Mucosa of descending colon (tissue), 3 donors: ENCODE measurements at places on chromosomes 4 and X.

- no peak for DNase-seq
These were observed 16.8 kb upstream of the DMP1 start for GRCh38 chr4:87633243-87633642.

- no peak for DNase-seq
These were observed 43.2 kb upstream of the RBM47 start for GRCh38 chr4:40672528-40673522.

DNA sequence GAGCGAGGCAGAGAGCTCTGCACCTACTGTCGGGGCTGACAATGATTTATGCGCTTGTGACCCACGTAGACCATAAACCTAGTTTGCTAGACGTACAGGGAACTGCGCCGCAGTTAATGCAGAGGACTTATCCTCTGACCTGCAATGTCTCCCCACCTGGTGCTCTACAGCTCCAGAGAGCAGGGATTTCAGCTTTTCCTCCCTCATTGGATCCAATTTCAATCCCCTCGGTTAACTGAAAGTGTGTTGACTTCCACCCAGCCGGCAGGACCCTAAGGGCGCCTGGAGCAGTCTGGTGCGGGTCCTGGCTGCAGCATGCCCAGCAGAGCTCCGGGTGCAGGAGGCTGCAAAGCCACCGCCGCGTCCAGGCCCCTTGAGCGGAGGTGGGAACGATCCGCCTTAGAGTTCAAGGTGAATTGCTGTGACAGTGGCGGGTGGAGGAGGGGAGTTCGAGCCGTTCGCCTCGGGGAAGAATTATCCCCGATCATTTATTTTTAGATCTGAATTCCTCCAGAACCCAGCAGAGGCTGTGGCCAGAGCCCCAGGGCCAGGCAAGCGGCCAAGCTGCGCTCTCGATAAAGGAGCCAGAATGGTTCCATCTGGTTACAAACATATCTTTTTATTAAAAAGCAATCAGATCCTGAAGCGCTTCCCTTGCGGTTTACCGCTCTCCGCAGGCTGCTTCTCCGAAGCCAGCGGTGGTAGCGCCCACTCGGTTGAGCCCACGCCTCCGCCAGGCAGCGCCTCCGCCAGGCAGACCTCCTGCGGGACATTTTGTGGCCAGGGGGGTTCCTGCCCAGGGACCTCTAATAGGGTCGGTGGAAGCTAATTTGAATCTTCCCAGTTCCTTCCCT lies 66.0 kb downstream of the FBXO8 start:
- no peak for DNase-seq

DNA sequence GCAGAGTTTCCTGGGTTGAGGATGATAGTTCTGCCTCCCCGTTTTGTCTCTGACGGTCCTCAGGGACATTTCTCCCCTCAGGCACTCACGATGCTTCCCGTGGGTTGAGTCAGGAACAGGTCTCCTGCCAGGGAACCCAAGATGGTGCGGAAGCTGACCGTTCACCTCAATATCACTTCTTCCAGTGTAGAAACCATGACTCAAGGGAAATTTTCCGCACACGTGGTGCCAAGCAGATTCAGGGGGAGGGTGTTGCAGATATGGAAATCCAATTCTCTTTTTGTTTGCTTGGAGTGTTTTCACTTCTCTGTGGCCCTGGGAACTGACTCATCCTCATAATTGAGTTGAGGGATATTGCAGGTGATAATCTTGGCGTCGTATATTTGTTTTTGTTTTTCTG lies 46.7 kb downstream of the CXorf49B start:
- DNase-seq = no peak

DNA sequence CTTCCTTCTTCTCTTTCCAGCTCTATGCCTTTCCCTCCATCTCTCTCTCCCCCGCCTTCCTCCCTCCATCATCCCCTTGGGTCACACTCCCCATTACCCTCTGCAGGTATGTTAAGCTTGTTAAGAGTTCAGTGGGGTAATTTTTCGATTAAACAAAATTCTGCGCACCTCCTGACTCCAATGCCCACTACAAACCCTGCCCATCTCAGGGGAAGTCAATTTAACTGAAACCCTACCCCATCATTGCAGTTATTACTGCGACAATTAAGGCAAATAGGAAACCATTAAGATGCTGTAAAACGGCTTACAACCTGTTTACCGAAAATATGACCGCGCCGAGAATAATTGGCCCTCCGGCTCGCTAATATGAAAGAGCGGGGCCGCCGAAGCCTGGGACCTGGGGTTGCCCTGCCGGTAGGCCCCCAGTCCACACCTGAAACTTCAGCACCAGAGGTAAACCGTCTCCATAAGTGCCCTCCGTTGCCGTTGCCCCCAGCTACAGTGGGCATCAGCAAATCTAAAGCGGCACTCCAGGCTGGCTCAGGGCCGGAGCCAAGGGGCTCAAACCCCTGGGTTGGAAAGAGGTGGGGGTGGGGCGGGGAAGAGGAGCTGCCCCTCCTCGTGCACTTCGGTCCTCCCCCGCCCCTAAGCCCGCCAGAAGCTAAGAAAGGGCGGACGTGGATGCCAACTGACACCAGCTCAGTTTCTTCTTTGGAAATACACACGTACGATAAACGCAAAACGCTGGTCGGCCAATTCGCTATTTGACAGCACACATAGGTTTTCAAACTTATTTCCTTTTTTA lies 4.8 kb downstream of the ARX start:
- no peak for DNase-seq

GRCh38 chr4:185381288-185382196 lies 14.2 kb downstream of the LRP2BP start:
- no peak for DNase-seq

DNA sequence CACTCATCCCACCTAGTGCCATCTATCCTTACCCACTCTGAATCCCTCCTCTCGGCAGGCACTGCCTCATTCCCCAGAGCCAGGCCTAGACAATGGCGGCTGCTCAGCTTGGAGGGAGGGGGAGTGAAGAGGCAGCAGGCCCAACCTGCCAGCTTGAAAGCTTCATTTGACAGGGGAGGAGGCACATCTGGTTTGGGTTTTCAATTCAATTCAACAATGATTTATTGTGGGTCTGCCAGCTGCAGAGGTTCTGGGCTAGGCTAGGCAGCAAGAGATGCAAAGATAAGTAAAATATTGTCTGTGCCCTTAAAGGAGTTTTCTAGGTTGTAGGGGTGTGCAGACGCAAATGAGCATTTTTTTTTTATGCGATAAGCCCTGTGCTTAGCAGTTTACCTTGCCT lies 58.5 kb downstream of the RTL9 start:
- no peak for DNase-seq

DNA sequence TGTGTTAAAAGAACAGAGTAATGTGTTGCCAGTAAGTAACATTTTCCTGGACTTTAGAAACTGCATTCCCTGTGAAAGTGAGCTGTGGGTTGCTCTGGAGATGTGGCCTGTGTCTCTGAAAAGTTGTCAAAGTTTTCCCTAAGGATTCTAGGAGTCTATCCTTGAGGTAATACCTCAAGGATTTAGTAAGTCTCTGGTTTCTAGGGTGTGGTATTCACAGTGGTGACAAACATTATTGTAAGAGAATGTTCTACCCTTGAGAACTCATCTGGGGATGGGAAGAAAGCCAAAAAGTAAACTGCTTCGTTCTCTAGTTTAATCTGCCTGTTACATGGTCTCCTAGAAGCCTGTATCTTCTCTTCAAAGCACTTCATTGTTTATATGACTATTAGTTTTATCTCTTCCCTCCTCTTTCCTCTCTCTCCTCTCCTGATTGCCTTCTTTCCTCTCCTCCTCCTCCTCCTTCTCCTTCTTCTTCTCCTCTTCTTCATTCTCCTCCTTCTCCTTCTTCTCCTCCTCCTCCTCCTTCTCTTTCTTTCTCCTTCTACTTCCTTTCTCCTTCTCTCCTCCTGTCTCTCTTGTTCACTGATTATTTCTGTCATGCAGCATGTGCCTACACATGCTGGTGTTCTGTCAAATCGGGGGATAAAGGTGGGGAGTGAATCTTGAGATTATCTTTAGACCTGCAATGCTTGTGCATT lies 321.3 kb downstream of the PTTG2 start:
- no peak for DNase-seq

DNA sequence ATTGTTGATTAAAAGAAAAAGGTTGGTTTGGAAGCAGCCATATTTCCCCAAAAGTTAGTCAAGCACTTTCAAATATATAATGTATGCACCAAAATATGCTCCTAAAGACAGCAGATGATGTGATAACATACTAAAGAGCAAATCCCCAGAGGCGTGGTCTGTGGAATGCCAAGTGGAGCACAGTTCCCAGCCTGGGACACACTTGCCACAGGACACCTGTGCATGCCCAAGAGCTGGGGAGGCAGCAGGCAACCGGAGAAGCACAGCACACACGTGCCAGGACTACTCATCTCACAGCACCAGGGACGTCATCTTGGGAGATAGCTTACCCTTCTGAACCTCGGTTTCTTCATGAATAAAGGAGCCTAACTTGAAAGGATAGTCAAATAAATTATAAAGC lies 12.5 kb downstream of the STX18 start:
- DNase-seq = no peak

DNA sequence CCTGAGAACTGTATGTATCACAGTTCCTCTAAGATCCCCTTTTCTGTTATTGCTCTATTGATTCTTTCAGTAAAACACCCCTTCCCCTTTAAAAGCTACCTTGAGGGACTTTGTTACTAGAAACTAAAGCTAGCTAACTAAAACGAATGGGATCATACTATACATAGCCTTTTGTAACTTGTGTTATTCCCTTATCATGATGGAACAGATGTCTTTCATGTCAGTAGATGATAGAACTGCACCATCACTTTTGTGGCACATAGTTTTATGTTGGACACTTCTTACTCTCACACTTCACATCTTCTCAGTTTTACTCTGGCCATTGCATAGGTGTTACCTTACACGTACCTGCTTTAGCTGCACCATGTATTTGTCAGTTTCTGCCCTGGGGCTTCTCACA lies 46.6 kb upstream of the PGRMC2 start:
- DNase-seq = no peak

GRCh38 chr4:33724685-33725084 lies 2519.6 kb downstream of the ARAP2 start:
- DNase-seq = no peak

DNA sequence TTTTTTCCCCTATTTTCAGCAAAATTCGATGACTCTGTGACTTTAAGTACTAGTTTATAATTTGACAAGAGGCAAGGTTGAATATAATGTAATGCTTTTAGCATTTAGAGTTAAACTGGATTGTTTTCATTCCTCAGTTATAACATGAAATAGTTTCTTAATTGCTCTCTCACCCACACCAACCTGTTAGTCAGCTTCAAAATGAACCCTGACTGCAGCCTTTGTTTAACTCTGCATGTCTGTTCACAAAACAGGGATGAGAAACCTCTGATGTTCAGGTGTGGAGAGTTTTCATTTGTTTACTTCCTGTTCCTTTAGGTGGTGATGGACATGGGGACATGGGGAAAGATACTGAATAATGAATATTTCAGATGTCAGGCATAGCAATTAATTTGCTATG lies 49.9 kb upstream of the MND1 start:
- no peak for DNase-seq

GRCh38 chr4:8297141-8297601 lies 27.6 kb downstream of the HTRA3 start:
- peak; percentile 37 for DNase-seq

- peak; percentile 62 for DNase-seq
These were observed at the start of gene NMU for GRCh38 chr4:55635741-55636655. Gene NMU (minus strand): TSS chr4:55636298. CDS start chr4:55636192, 106 bp downstream.

DNA sequence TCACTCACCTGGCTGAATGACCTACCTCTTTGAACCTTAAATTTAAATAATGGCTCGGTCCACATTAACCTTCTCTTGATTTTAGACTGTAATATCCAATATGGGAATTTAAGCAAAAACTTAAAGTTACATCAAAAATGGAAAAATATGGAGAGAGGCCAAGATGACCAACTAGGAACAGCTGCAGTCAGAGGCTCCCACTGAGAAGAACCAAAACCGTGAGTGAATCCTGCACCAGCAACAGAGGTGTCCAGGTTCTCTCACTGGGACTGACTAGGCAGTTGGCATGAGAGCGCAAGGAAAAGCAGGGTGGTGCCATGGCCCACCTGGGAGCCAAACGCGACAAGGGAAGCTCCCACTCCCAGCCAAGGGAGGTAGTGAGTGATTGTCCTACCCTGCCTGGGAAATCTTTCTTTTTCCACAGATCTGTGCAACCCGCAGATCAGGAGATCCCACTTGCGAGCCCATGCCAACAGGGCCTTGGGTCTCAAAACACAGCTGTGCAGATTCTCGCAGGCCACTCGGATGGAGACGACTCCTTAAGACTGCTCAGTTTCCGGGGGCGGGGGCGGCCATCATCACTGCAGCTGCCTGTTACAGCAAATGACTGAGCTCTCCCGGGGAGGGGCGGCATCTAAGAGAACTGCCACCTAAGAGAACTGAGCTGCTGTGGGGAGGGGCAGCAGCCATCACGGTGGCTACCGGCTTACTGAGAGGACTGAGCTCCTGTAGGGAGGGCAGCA lies 343.4 kb downstream of the DMD start:
- no peak for DNase-seq

GRCh38 chr4:111883557-111883999 lies 261.7 kb upstream of the FAM241A start:
- no peak for DNase-seq

DNA sequence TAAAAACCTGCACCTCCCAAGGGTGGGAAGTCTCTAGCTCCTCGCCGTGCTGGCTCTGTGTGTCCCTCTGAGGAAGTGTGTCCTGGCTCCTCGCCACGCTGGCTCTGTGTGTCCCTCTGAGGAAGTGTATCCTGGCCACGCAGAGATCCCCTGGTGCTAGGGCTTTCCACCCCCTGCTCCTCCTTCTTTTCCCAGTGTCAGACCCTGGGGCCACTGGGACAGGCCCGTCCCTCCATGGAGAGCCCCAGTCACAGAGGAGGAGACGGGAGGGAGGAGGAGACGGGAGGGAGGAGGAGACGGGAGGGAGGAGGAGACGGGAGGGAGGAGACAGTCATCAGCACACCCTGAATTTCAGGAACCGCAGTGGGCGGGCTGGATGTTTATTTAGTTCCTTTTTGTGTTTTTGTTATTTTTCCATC lies 53.8 kb upstream of the HGFAC start:
- DNase-seq = peak; percentile 76

GRCh38 chr4:22356987-22357596 lies 158.8 kb downstream of the ADGRA3 start:
- no peak for DNase-seq

- DNase-seq = peak; percentile 5
These were observed 1826.0 kb downstream of the STIM2 start for GRCh38 chr4:28686618-28687017.

GRCh38 chrX:9282325-9282724 lies 182.5 kb upstream of the TBL1X start:
- DNase-seq = no peak
